ENCODE measurements at places on chromosomes 7 and 10. TPM values are rescaled to one million over a fixed set of nuclear protein-coding genes. Genes with fewer than 3 reads are reported as not detected.

The LRRD1 gene
- 1.8 TPM for total RNA-seq

The FZD1 gene
- total RNA-seq, result 6.8 TPM

The FASTK gene
- total RNA-seq, result 91.9 TPM

DNA sequence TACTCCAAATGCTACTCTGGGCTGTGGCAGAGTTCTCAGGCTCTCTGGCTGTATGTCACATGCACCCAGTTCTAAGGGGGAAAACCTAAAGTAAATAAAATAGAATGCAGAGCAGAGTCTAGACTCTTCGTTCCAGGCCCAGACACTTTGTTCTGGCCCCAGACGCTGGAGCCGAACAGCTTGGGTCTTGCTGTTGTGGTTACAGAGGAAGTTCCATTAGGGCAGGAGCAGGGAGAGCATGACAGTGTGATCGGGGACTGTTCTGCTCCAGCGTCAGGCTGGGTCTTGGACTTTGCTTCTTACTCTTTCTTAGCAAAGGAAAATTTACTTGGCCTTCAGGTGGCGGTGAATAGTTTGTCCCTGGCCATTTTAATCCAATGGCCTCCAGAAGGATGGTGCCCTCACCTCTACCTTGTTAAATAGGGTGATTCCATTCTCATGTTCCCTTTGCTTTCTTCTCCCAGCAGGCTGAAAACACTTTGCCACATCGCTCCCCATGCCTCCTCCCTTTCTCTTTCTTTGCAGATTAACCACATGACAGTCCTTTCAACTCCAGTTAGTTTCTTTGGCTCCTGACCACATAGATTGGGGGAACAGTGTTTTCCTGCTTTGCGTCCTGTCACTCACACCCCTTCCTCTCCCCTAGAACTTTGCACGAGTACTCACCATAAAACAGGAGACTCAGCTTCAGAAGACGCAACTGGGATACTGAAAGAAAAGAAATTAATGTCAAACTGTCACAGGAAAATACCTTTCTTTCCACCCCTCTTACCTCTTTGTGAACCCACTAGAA lies 730.8 kb downstream of the SUGCT start:
- no peak for DNase-seq

- no peak for DNase-seq
Measured at GRCh38 chr7:37930226-37930948, 9.9 kb downstream of the EPDR1 start.

GRCh38 chr7:73885975-73886798 lies 25.2 kb downstream of the TMEM270 start:
- peak; percentile 87 for DNase-seq
